Kidney capillary endothelial cell (primary cell): ENCODE measurements at places on chromosomes 1 and 21.

GRCh38 chr1:2398871-2399270, 7.2 kb downstream of the RER1 start:
- no peak for DNase-seq

DNA sequence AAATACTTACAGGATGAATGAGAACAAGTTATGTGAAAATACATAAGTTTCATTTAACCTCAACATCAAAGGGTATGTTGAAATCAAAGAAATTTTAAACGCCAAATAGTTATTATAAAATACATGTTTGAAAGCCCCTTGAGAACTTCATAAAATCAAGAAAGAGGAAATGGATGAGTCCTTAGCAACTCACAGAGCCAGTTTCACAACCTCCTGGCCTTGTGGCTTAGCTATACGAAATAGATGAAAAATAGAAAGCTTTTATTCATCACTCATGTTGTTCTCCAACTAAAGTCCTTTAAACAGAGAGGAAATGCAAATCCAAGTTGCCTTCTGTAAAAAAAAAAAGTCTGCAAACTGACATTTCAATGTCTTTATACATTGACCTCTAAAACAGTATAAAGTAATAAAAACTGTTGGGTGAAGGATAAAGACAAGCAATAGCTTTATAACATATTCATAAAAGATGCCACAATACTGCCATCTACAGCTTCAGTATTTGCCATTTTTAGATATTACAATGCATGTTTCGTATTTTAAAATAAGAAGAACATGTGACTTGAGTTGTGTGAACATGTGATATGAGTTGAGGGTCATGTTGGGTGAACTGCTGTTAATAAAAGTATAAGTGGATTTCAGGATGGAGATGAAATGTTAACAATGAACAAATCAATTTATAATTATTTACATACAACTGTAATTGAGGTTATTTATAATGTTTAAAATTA, 847.8 kb downstream of the MRPL39 start:
- DNase-seq = no peak

DNA sequence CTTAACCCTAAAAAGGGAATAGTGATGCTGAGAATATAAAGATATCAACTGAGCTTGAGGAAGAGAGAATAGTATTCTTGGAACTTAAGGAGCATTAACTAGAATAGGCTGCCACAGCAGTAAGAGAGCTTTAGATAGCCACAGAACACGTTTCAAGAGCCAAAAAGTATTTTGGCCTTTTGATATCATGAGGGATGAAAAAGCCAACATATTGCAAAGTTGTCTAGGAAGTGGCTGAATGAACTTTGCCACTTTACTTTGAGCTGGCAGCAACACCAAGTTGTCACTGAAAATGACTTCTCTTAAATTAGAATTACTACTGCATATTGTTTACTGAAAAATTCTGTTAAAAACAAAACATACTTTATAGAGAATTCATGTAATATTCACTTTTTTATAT, 1476.2 kb downstream of the MRPL39 start:
- no peak for DNase-seq

DNA sequence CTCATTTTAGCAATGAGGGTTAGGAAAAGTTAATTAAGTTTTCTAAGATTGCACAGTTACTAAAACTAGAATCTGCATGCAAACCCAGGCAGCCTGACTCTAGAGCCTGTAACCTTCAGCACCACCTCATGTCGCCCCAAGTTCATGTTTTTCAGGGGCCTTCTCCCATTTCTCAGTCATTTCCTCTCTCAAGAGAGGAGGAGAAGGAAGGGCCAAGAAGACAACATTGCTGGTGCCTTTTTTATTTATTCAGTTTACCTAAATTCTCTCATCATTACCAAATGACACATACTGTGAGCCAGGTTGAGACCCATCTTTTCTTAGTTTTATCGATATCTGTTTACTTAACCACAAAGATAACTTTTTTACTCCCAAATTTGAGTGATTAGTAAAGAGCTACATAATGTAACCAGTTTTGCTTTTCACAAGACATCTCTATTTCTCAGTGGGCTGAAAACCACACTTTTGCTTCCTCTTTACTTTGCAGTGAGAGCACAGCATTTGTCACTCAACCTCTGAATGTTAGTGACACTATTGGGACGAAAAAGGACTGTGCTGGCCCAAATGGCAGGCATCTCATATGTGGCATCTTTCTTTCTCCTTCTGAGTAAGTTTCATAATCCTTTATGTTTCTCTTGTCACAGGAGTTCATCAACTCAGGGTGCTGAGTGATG, at the start of gene CD101:
Gene CD101, plus strand, starts transcription at position 507 of the 674 bp plus-strand sequence. Its CDS starts 58 bp downstream, at position 565.
- DNase-seq = no peak

DNA sequence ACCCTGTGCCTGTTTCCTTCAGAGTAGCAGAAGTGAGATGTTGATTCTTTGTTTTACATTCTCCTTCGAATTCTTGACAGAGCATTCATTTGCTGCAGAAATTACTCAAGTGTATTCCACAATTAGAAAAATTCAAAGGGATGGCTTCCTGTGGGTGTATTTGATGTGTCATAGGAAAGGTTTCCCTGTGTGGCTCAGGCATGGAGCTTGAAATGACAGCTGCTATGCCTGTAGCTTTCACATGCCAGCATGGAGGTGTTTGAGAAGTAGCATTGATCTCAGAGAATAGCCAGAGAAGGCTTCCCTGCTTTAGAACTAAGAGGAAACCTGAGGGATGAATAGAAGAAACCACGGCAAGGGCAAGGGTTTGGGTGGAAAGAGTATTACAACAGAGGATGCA, 317.2 kb upstream of the DEPDC1 start:
- DNase-seq = no peak

DNA sequence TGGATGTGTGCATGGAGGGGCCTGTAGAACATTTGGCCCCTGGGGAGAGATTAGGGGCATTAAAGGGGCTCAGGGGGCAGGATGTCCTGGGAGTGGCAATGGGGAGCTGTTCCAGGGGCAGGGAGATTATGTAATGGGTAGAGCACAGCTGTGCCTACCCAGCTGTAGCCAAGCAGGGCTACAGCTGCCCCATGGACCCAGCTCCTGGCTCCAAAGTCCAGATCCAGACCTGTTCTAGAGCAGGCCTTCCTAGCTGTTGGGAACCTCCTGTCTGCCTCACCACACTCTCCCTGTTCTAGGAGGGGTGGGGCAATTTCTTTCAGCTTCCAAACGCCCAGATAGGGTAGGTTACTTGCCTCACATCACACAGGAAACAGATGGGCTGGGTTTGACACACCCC, 5.6 kb downstream of the RPS6KA1 start:
- DNase-seq = no peak

GRCh38 chr1:229278120-229278741, 7.3 kb downstream of the RAB4A start:
- DNase-seq = no peak

- DNase-seq = no peak
Measured at GRCh38 chr1:150530491-150531159, 15.1 kb downstream of the FALEC start.

- DNase-seq = no peak
Measured at GRCh38 chr1:100360790-100361510, 8.6 kb downstream of the CDC14A start.

DNA sequence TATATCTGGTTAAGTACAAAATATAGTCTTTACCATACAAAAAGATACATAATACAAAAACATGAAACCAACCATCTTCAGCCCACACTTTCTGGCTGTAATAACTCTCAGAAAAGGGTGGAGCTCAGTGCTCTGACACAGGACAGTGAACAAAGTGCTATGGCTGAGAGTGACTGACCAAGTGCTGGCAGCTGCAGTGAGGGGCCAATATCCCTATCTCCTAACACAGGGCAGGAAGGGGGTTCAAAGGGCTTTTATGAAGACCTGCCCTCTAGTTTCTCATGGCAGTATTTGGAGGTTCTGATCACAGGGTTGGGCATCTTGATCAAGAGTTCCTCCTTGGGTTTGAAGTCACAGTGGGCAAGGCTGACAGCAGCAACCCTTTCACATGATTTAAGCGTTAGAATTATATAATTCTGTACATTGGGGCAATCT, 3.9 kb downstream of the TXNIP start:
- no peak for DNase-seq

- DNase-seq = no peak
Measured at GRCh38 chr21:25997788-25998611, 172.6 kb downstream of the APP start.

- DNase-seq = no peak
Measured at GRCh38 chr1:48006264-48006663, 9.1 kb upstream of the TRABD2B start.

- DNase-seq = no peak
Measured at GRCh38 chr1:62676611-62677356, 11.4 kb downstream of the DOCK7 start.

GRCh38 chr21:35511696-35512162, 462.6 kb upstream of the RUNX1 start:
- DNase-seq = no peak

- peak; percentile 80 for DNase-seq
Measured at GRCh38 chr1:23422241-23422877, 2.2 kb downstream of the TCEA3 start.

DNA sequence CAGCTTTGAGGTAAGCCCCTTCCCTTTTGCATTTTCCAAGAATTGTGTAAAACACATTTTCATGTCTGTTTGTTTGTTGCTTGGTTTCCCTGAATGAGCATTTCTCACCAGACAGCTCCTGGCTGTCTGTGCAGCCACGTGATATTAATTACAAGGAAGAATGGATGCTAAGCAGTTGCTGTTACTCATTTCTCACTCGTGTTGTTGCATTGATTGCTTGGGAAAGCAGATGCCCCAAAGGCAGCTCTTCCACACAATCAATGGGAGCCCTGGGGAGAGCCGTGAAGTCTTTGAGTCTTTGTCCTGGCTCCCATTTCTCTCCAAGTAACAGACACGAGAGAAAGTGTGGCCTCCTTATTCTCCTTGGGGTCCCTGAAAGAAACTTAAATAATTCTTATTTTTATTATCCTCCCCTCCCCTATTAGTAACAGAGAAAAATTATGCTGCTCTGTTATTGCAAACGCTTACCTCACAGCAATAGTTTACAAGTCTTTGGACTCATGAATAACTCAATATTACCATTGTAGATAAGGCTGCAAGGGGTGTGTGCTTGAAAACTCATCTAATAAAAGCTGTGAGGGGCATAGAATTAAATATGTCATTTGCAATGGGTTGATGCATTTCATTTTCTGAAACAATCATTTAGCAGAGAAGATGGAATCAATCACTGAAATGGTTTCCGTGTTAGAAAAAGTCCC, 127.7 kb upstream of the CAMK1G start:
- no peak for DNase-seq

DNA sequence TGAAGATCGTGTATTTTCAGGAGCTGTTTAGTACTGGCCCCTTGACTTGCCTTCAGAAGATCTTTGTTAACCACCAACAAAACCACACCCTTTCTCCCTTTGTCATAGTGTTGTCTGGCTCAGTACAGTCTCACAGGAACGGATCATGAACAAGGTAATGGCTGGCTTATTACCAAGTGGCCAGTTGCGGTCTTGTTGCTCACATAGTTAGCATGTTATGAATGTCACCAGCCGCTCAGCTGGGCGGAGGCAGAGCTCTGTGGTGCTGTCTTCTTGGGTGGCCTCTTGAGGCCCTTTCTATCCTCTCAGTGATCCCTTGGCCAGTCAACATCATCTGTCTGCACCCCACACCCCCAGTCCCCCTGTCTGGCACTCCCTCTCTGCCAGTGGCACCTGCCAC, 21.4 kb downstream of the CNIH3 start:
- DNase-seq = no peak

DNA sequence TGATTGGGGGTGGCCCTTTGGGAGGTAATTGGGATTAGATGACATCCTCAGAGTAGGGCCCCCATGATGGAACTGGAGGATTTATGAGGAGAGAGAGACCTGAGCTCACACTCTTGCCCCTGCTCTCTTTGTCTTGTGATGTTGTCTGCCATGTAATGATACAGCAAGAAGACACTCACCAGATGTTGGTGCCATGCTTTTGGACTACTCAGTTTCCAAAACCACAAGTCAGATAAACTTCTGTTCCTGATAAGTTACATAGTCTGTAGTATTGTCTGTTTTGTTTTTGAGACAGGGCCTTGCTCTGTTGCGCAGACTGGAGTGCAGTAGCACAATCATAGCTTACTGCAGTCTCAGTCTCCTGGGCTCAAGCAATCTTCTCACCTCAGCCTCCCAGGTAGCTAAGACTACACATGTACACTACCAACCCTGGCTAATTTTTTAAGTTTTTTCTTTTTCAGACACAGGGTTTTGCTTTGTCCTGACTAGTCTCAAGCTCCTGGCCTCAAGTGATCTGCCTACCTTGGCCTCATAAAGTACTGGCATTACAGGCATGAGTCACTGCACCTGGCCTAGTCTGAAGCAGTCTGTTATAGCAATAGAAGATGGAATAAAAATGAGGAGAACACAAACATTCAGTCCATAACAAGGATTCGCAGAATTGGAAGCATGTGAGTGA, 115.0 kb upstream of the GALNT2 start:
- DNase-seq = no peak

GRCh38 chr1:67270541-67270940, 37.1 kb upstream of the IL12RB2 start:
- DNase-seq = no peak

DNA sequence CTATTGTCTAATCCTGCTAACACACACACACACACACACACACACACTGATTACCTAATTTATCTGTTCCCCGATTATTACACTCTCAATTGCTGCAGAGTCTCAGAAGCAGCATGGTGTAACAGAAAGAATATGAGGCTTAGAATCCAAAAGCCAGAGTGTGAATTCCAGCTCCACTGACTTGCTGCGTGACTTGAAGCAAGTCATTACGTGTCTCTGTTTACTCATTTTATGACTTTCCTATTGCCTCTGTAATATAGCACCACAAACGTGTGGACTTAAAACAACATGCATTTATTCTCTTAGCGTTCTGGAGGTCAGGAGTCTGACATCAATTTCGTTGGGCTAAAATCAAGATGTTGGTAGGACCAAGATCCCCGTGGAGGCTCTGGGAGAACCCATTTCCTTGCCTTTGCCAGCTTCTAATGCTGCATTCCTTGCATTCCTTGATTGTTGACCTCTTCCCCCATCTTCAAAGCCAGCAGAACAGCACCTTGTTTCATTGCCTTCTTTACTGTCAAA, 55.9 kb upstream of the ATP5PO start:
- no peak for DNase-seq

DNA sequence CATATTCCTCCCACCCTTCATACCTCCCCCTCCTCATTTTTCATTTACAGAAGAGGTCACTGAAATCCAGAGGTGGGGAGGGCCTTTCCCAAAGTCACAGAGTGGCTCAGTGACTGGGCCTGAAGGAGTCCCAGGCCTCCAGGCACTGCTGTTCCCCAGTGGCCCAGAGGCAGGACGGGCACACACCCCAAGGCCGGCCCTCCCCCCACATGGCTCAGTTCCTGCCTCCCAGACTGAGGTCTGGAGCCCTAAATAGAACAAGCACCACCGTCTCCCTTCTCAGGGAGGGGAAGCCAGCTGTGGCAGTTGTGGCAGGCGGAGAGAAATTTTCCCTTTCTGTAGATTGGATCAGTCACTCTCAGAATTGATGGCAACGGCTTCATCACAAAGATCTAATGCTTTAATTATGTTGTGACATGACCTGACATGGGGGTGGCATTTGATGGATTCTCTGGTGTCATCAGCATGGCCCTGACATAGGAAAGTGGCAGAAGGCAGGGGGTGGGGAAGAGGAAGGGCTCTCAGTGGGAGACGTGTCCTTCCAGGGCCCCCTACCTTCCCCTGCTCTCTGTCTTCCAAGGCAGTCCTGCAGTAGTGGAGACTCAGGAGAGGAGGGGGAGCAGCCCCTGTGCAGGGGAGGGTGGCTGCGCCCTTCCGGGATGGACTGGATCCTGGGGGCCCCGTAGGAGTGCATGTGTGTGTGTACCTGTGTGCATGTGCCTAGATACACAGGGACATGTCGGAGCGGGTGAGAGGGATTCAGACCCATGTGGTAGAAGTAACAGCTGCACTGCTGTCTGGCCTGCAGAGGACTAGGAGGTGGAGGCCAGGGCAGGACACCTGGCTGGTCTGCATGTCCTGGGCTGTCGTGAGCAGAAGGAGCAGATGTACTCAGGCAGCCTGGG, 41.2 kb upstream of the FOXO6 start:
- DNase-seq = peak; percentile 9
